ENCODE measurements at places on chromosomes 5 and 9. TPM values are rescaled to one million over a fixed set of nuclear protein-coding genes. Genes with fewer than 3 reads are reported as not detected.

GRCh38 chr5:127650022-127650421 is 1.1 kb downstream of the CTXN3 start:
- DNase-seq, result no peak

DNA sequence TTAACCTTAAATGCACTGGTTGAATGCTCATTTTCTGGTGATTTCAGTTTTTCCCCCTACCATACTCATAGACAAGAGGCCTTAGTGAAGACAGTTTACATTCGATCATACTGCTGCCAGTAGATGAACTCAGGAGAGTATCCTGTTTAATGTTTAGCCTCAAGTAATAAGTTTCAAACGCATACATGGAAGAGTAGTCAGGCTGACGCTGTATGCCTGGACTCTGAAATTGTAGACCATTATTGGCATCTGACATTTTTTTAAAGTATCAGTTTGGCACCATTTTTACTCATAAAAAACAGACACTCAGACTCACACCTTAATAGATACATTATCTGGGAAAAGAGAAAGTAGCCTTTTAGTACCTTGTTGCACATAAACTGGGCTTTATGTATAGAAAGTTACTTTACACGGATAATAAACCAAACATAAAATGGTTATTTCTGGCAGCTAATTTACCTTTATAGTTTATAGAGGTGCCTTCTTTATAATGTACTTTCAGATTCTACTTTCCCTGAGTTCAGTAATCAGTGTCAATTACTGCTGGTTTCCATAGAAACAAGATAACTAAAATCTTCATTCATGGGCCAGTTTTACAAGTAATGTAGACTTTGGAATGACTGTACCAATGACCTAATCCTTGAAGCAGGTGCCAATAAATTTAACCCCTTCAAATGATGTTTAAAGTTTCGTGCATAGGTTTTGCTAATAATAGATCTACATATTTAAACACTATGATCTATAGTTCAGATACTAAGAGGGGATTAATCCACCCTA is 183.8 kb upstream of the ITGA1 start:
- DNase-seq, result peak; percentile 83

The PKD2L2 gene
- not detected for polyA plus RNA-seq

DNA sequence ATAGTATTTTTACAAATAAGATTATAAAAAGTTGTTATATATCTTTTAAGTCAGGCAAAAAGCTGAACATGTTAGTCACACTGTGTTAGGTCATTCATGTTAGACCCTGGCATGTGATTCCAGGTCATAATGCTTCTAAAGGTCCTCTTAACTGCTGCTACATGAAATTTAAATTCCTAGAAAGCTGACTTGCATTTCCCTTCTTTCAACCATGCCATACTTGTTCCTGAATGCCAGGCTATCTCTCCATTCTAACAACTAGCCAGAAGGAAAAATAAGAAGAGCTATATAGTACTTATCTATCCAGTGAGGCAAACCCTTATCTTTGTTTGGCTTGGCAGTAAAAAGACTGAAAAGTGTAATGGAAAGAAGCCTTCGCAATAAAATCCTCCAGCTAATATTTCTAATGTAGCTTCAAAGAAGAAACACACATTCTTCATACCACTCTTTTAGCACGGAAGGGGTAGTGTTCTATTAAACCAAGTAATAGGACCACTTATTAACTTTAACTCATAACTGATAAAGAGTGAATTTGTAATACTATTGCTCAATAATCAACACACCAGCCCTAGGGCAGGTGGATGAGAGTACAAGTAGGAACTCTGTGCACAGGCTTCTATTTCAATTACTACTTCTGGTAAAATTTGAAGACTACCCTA is 310.2 kb downstream of the PDE4D start:
- DNase-seq, result peak; percentile 81

- DNase-seq, result no peak
Observed at GRCh38 chr5:172712610-172713009, 58.4 kb downstream of the DUSP1 start.

DNA sequence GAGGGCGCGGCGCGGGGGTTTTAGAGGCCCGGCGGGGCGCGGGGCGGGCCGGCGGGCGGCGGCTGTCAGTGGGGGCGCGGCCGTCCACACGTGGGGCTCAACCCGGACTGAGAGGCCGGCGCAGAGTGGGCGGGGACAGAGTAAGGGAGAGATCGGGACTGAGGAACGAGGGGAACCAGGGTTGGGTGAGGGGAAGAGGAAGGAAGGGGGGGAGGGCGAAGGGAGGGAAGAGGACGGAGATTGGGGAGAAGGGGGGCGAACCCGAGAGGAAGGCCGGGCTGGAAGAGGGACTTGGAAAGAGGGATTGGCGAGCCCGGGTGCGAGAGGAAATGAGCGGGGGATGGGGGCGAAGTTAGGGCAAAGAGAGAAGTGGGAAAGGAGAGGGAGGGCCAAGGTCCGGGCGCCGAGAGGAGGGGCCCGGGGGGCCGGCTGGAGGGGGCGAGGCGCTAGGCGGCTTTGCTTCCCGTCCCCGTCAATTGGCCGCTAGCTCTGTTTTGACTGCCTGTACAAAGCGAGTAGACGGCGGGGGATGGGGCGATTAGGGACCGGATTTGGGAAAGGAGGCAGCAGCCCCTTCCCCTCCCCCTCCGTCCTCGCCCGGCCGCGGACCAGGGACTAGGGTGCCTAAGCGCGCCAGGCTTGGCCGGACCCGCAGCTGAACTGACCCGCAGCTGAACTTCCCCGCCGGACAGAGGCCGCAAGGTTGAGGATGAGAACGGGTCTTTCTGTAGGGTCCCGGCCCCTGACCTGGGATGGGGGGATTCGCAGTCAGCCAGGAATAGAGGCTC is 399 bp upstream of the FBN2 start:
- DNase-seq, result no peak

DNA sequence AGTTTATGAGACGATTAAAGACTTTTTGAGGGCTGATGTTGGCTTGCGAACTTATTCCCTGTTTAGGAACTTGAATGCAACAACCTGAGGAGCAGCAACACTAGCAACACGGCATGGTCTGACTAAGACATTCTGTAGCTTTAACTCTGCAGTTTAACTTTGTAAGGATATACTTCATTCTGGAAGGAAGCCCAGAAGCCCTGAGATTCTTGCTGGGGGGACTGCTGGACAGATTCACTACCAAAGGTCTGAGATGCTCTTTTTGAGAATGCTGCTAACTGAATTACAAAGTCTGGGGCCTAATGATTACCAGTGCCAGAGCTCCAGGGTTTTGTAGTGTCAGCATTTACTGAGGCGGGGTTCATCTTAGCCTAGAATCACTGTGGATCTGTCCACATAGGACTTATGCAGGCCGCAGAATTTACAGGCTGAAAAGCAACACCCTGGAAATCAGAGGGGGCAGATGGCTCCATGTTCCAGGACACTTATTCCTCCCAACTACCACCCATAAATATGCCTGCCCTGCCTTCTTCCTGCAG is 537.1 kb upstream of the CDH18 start:
- DNase-seq, result no peak

DNA sequence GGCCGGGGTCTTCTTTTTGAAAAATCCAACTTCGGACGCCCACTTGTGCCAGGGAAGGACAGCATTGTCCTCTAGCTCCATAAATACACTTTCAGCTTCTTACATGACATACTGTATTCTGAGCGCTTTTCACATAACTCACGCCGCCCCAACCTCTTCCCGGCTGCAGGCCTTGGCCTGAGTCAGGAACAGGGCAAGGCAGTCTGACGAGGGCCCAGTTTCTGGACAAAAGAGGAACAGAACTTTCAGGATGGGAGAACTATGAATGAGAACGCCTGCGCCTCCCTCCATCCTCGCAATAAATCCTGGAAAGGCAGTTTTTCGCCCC is 650 bp downstream of the DCTN4 start:
- no peak for DNase-seq

GRCh38 chr5:58241389-58241788 is 218.5 kb downstream of the PLK2 start:
- no peak for DNase-seq

DNA sequence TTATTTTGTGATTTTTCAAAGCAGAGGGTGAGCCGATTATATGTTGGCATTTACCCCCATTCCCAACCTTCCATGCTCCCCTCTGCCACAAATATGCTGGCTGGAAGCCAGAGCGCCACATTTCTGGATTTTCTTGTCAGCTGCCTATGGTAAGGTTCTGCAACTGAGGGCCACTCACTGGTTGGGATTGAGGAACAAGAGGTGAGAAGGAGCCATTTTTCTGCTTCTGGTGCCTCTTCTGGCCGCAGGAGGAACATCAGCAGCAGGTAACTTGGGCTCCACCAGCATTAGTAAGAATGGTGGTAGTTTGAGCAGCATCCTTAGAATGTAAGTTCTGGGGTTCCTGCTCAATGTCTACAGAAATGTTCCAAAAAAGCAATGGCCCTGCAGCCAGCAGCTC is 159.5 kb upstream of the MAST4 start:
- DNase-seq, result no peak
